ENCODE measurements at places on chromosomes 6 and 20. TPM values are rescaled to one million over a fixed set of nuclear protein-coding genes. Genes with fewer than 3 reads are reported as not detected.

- DNase-seq: no peak
Measured at GRCh38 chr6:54086439-54086838, 24.8 kb upstream of the MLIP start.

- no peak for DNase-seq
Measured at GRCh38 chr20:7585126-7585679, 355.1 kb downstream of the HAO1 start.

- no peak for DNase-seq
Measured at GRCh38 chr20:55103188-55103587, 627.8 kb downstream of the DOK5 start.

DNA sequence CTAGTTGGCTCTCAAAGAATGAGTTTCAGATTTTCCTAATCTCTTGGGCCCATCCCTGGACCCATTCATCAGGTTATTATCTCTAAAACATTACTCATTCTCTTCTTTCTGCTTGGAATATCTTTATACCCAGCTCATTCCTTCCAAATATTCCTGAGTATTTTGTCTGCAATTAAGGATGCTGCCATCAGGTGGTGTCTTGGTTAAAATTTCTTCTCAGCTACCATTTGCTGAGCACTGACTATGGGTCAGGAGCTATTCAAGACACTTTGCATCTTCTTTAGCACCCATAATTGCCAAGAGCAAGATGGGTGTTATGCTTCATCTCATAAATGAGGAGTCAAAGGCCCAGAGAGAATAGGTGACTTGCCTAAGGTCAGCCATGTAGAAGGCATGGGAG, 8.4 kb downstream of the SUN5 start:
- no peak for DNase-seq

SLC35F1 gene
- total RNA-seq: not detected

DNA sequence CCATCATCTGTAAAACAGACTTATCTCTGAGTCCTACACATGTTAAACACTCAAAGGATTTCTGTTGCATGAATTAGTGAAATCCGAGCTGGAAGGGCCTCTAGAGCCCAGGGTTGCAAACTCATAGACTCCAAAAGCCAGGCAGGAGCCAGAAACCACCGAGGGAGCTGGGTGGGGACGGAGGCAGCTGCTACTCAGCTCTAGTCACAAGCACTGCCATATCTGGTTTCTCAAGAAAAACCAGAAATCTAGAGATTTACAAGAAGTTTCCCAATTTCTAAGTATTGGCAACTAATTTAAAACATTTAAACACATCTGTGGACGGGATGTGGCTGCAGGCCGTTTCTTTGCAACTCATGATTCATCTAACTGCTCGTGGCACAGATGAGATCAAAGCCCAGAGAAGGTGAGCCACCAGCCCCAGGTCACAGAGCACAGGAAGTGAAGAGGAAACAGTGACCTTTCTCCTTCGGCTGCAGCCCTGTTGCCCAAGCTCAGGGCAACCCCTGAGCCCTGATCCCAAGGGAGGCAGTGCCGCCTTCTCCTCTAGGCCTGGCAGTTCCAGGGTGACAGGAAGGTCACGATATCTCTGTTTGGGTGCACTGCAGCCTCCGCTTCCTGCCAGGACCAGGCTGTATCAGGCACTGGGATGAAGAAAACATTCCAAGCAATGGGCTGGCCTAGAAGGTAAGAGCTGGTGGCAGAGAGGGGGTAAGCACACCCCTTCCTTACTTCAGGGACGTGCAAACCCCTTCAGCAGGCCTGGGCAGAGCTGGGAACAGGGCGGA, 26.4 kb upstream of the PTGIS start:
- DNase-seq: no peak

- no peak for DNase-seq
Measured at GRCh38 chr20:5220321-5221060, 93.7 kb downstream of the CDS2 start.

LPIN3 gene
- 0.75 TPM for total RNA-seq

GRCh38 chr6:74287441-74287840, 591.4 kb downstream of the CD109 start:
- DNase-seq: no peak

GRCh38 chr6:134482593-134483270, 164.8 kb upstream of the SGK1 start:
- no peak for DNase-seq

- no peak for DNase-seq
Measured at GRCh38 chr20:40134176-40134575, 554.9 kb downstream of the MAFB start.

PAK5 gene
- total RNA-seq: not detected

SOX18 gene
- not detected for total RNA-seq

DNA sequence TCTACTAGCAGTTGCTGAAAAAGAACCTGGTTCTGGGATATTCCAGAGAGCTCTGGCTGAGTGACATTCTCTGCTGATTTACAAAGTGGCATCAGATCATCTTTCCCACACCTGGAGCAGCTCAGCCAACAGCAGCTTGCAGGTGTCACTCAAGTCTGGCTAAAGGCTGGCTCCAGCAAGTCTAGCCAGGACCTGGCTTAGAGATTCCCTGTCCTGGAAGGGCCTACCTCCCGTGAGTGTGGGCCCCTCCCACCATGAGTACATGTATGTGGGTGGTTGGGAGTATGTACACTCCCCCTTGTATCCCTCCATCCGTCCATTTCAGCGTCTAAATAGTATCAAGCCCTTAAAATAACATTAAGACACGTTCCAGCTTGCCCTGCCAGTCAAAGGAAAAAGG, 539.3 kb upstream of the ID4 start:
- no peak for DNase-seq

- no peak for DNase-seq
Measured at GRCh38 chr6:3290149-3290930, 31.6 kb downstream of the PSMG4 start.

LY6G6D gene
- total RNA-seq: not detected

DNA sequence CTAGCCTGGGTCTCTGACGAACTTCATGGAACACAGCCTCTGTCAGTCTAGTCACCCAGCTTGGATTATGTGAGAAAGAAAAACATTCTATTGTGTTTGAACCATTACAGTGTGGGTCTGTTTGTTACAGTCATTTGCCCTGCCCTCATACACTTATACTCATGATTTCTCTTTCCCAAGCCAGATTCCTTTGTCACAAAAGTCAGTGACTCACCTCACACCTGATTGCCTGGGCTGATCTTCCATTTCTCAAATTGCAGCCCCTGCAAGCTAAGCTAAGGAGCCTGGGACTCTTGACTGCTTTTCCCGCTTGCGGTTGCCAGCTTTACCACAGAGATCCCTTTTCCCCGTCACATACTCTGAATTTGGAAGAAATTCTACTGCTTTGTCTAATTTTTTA, 395.9 kb downstream of the SAMD5 start:
- DNase-seq: no peak

GRCh38 chr20:49591217-49591865, 23.4 kb upstream of the PTGIS start:
- no peak for DNase-seq

GRCh38 chr6:26552640-26553188, 14.5 kb downstream of the HMGN4 start:
- no peak for DNase-seq

- DNase-seq: no peak
Measured at GRCh38 chr6:80091506-80091905, 15.0 kb upstream of the BCKDHB start.

OLIG3 gene
- total RNA-seq: not detected

DNA sequence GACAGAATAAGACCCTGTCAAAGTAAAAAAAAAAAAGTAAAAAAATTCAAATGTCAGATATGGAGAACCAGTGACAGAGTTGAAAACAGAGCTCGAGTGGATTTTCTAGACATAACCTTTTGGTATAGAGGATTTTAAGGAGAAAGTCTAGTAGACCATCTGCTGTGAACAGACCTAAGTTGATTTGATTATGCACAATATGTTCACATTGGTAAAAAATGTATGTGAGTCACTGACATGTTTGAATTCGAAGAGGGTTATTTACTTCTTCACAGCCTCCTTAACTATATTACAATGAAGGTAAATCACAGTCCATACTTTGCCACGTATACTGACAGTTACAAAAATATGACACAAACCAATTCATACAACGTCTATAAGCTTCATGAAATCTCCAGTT, 7.4 kb downstream of the TINAG start:
- DNase-seq: no peak

OR12D3 gene
- total RNA-seq: not detected

DNA sequence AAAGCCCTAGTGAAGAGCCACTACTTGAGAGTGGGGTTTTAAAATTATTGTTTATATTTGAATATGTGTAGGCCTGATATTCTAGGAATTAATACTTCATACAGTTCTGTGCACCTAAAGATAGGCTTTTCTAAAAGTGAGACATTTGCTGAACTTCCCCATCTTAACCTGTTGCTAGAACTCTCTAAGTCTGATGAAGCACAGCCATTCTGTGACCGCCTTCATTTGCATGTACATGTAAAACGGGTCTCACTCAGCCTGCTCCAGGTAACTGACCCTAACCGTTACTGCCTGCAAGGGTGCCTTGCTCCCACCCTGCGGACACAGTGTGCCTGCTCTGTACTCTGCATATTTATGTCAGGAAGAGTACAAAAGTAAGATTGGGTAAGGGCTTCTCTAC, 44.3 kb upstream of the IRF4 start:
- peak; percentile 87 for DNase-seq

ADIG gene
- not detected for total RNA-seq

DNA sequence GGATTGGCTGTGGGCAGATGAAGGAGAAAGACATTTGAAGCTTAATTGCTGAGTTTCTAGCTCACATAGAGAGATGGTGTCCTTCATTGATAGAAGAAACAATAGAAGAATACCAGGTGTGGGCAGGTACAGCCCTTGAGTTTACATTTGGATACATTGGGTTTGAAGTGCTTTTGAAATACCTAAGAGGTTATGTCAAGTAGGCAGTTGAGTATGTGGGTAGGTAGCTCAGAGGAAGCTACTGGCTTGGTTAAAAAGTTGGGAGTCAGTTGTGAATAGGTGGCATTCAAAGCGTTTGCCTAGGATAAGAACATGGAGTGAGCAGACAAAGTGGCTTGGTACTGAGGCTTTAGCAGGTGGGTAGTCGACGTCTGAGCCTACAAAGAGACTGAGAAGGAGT, 25.0 kb downstream of the NDUFAF5 start:
- DNase-seq: no peak

GRCh38 chr6:14784596-14785492, 461.0 kb upstream of the JARID2 start:
- DNase-seq: no peak

HLA-DQA2 gene
- total RNA-seq: 173 TPM

- DNase-seq: no peak
Measured at GRCh38 chr20:5070570-5070969, 49.2 kb downstream of the PCNA start.

CCM2L gene
- total RNA-seq: not detected

GRCh38 chr6:89951574-89952104, 57.4 kb downstream of the GJA10 start:
- no peak for DNase-seq

DNA sequence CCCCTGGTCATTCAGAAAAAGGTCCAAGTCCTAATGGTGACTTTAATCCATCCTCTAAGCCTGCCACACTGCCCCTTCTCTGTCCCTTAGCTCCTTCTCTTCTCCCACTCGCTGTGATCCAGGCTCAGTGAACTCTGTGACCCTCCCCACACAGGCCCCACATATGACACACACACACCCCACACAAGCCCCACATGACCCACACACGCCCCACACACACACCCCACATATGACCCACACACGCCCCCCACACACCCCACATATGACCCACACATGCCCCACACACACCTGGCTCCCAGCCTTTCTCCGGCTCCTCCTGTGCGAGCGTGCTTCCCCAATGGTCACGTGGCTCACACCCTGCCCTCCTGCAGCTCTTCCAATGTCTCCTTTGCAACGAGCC, 528.4 kb upstream of the AGPAT4 start:
- no peak for DNase-seq

DNA sequence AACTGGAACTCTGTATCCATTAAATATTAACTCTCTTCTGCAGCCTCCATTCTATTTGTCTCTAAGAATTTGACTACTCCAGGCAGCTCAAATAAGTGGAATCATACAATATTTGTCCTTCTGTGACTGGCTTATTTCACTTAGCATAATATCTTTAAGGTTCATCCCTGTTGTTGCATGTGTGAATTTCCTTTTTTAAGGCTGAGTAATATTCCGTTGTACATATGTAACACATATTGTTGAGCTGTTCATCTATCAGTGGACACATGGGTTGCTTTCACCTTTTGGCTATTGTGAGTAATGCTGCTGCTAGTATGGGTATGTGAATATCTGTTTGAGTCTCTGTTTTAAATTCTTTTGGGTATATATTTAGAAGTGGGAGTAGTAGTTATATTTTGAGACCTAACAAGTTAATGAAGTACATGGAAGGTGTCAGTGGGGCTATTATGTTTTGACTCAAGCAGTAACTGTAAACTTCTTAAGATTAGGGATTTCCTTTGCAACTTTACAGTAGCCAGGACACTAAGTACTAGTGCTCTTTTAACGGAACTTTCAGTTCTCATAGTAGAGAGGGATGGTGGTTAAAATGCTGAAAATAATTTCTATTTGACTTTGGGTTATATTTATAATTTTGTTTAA, 29.7 kb upstream of the TMEM217 start:
- no peak for DNase-seq

OVOL2 gene
- total RNA-seq: not detected

DNA sequence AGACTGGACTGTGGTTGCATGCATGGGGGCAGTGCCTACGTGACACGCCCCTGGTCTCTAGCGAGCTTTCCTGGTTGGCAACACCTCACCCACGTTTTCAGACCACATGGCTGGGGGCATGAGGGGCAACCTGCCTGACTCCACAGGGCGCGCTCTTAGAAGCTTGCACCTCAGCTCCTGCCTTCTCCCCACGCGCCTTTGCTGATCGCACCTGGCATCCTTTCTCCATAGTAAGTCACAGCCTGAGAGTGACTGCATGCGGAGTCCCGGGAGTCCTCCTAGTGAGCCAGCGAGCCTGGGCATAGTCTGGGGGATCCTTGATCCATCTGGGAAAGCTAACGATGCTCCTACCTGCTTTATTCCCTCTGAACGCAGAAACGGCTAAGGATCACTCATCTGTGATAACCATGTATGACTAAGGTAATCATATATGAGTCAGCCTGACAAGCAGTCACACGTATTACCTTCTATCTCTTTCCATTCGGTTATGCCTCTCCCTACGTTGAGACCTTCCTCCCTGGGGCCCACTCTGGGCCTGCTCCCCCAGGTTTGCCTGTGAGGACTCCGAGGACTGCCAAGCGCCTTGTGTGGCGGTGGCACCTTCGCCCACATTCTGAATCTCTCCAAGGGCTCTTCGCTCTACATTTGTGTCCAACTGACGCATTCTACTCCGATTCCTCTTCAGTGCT, 4.5 kb downstream of the TCFL5 start:
- DNase-seq: no peak

- DNase-seq: no peak
Measured at GRCh38 chr6:161001421-161001820, 9.9 kb downstream of the MAP3K4 start.

GINM1 gene
- 23.0 TPM for total RNA-seq

Data from B cell (primary cell).